SJCRH30 (cell line): ENCODE measurements at places on chromosomes 2 and 18. TPM values are rescaled to one million over a fixed set of nuclear protein-coding genes. Genes with fewer than 3 reads are reported as not detected.

Gene CHRND
- total RNA-seq = 91.0 and 92.4 TPM in 2 replicates

GRCh38 chr2:216298719-216299495 lies 73.4 kb downstream of the MARCHF4 start:
- no peak for DNase-seq

DNA sequence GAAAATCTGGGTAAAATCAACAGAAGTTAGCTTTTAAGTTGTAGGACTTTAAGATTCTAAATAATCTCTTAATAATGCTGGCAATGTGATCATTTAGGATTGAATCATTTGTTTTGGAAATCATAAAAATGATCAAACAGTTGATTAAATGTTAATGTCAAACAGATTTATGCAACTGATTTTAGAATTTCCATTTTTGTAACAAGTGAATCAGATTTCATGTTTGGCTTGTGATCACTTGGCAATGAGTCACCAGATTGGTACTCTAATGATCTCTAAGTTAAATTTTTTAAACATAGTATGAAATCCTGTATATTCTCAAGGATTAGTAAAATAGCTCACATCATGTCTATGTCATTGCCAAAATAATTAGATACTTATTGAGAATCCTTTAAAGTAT lies 50.1 kb upstream of the UNC80 start:
- DNase-seq = no peak

GRCh38 chr2:166230724-166231070 lies 102.9 kb upstream of the SCN1A start:
- DNase-seq = no peak

DNA sequence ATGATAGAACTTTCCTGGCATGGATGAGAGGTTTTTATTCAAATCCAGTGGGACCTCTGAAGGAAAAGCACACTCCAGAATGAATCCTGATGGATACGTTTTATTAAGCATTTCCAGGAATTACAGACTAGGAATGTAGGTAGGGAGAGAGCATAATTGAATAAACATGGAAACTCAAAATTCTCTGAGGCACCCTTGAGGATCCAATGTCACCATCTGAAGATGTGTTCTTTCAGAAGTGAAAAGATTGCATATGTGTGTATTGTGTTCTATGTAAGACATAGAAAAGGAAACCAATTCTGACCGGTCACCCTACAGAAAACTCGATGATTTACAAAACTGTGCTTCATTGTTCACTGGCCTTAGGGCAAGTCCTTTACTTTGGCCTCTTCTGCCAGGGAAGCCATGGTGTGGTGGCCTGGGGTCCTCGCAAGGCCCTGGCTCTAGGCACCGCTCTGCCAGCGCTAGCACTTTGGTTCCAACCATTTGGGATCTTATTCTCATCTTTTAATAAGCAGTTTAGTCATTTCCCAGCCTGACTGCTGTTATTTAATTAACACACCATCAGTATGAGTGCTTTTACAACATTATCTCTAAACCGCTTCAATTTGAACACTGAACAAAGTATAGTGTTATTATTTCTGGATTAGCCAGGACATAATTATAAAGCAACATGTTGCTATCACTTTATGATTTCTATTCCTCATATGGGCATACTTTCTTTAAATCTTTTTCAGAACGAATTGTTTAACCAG lies 4.5 kb upstream of the GKN1 start:
- no peak for DNase-seq

DNA sequence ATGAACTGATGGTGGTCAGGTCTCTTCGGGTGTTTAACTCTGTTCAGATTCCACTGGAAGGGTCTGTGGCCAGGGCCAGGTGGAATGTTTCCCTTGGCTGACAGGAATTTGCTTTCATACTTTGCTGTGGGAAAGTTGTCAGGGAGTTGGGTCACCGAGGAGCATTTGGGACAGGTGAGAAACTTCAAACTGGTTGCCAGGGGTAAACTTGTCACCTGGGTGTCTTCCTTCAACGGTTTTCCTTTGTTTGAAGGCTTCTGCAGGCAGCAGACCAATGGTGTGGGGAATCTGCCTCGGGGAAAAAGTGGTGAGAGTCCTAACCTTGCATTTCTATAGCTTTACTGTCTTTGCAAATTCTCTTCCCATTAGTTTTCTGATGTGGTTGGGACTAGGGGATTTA lies 92.2 kb downstream of the TGFA start:
- no peak for DNase-seq

DNA sequence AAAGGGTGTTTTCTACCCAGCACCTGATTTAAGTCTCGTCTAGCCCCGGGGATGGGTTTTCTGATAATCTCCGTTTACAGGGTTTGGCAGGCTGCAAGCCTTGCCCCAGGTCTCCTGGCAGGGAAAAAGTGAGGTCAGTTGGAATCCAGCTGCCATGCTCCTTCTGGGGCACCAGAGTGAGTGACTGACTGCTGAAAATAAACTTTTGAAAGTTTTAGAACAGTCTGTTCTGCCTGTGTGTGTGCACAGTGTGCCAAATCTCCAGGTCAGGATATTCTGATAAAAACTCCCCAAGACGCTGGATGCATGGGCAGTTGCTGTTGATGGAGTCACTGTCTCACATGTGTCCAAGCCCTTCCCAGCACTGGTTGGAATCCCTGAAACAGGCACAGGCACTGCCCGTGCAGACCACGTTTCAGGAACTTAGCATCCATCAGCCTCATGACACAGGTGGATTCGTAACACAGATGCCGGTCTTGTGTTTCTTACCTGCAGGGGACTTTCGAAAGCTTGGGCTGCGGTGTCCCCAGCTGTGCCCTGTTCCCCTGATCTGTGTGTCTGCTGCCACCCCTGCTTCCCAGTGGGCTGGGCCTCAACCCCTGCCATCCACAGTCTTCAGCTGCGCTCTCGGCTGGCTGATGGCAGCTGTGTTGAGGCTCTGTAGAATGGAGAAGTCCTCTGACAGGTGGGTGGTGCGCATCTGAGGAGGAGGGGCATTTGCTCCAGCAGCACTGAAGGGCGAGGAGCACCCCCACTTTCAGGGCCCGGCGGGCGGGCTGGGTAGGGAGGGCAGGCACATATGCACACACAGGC lies 65.0 kb downstream of the SH3RF3 start:
- DNase-seq = peak; percentile 23

DNA sequence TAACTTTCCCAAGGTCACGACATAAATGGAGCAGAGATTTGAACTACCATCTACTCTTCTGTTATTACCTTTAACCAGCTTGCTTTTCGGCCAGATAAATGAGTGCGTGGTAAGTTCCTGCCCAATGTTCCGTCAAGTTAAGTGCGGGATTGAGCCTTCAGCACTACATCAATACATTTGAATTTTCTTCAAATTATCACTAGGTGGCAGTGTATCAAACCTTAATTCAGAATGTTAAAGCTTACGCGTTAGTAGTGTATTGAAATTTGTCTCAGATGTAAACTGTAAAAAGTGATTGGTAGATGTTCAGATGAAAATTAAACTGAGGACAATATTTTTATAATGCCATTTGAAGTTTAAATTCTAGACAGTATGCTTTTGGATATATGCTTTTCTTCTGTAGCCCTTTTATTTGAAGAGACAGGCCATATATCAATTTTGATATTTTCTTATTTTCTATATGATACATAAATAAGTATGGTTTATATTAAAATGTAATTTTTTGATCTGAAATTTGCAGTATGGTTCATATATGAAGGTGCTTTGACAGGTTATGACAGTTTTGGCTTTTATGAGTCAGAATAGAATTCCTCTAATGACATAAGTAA lies 681.3 kb downstream of the ADCYAP1 start:
- DNase-seq = peak; percentile 57
